Stimulated activated naive CD4-positive, alpha-beta T cell treated with Interleukin-2 at 50 U/mL for 16 hours (primary cell): ENCODE measurements at places on chromosomes 12 and 14.

- no peak for DNase-seq
Observed at GRCh38 chr12:114817571-114818425, 133.8 kb upstream of the TBX3 start.

DNA sequence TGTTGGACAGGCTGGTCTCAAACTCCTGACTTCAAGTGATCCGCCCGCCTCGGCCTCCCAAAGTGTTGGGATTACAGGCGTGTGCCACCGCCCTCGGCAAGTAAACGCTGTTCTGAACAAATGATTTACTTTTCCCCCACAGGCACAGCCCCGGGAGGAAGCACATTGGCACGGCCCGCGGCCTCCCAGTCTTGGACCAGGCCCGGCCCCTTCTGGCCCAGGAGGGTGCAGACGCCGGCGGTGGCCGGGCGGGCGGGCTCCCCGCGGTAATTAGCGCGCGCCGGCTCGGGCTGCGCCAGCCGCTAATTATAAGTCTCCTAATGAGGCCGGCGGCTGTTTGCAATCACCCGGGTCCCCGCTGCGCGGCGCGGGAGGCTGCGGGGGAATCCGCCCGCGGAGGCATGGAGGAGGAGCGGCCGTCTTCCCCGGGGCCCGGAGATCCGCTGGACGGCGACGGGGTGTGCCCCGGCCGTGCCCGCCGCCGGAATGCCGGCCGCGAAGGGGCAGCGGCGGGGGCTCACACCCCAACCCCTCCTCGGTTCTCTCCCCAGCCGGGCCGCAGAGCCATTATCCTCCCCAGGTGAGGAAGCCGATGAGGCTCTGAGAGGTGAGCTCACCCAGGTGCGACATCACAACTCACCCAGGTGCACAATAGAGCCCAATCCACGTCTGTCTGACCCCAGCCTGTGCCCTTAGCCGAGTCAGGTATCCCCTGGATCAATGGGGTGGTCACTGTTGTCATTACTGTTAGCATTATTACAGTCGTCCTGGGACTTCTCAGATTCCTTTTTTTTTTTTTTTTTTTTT lies 3.3 kb upstream of the POP5 start:
- DNase-seq, result peak; percentile 51

- DNase-seq, result no peak
Observed at GRCh38 chr14:89239023-89239422, 178.0 kb downstream of the FOXN3 start.

DNA sequence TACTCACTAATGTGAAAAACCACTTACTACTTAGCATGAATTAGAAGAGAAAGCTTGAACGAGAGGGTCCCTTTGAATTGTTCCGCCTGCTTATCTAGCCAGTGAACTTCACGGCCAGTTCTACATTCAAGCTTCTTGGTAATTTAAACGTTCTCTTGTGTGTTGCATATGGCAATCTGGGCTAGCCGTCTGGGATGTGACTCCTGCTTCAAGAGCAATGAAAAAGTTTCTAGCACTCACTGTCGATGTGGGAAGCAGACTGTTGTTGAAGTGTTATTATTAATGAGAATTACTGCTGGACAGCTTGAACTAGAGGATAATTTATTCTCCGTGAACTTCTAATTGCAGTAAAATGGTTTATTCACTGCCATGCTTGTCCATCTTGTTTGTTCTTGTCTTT lies 93.9 kb downstream of the SLC15A5 start:
- DNase-seq, result no peak

- no peak for DNase-seq
Observed at GRCh38 chr12:80769553-80770140, 52.9 kb downstream of the MYF5 start.

- no peak for DNase-seq
Observed at GRCh38 chr12:122137229-122137628, 36.8 kb downstream of the IL31 start.

GRCh38 chr12:119341020-119341419 lies 6.5 kb downstream of the CCDC60 start:
- DNase-seq, result no peak

DNA sequence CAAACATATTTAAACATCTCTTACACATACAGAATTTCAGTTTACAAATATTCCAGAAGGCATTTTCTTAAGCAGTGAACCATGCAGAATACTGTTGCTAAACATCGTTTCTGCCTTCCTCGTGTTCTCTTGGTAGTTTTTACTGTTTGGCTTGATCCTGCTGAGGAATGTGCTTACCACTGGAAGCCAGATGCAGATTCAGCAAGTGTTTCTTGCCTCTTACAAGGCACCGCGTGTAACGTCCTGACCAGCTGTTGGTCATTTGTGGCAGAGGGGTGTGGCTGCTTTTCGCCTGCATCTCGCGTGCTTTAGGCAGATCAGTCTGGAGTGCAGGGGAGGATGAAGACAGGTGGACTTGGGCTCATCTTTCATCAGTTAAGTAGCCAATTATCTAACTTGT lies 12.4 kb downstream of the EIF2B1 start:
- no peak for DNase-seq

GRCh38 chr12:106906715-106907114 lies 49.0 kb upstream of the TMEM263 start:
- DNase-seq, result no peak

- no peak for DNase-seq
Observed at GRCh38 chr12:47082283-47082682, 2.5 kb upstream of the AMIGO2 start.

DNA sequence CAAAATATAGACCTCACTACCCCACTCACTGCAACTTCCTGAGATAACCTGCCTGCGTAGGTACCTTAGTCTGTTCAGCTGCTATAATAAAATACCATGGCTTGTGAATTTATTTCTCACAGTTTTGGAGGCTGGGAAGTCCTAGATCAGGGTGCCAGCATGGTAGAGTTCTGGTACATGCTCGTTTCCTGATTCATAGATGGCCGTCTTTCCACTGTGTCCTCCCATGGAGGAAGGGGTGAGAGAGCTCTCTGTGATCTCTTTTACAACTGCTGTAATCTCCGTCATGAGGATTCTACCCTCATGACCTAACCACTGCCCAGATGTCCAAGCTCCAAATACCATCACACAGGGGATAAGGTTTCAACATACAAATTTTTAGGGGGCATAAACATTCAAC lies 49.7 kb downstream of the KCNA1 start:
- no peak for DNase-seq

- no peak for DNase-seq
Observed at GRCh38 chr12:116604178-116604895, 45.2 kb downstream of the MAP1LC3B2 start.

GRCh38 chr12:57476993-57477709 lies 2.5 kb downstream of the ARHGAP9 start:
- no peak for DNase-seq

GRCh38 chr14:58659846-58660245 lies 22.1 kb downstream of the DACT1 start:
- DNase-seq, result no peak

GRCh38 chr12:104467346-104467837 lies 10.6 kb downstream of the CHST11 start:
- no peak for DNase-seq

GRCh38 chr12:58131986-58132755 lies 190.8 kb downstream of the ATP23 start:
- DNase-seq, result no peak

DNA sequence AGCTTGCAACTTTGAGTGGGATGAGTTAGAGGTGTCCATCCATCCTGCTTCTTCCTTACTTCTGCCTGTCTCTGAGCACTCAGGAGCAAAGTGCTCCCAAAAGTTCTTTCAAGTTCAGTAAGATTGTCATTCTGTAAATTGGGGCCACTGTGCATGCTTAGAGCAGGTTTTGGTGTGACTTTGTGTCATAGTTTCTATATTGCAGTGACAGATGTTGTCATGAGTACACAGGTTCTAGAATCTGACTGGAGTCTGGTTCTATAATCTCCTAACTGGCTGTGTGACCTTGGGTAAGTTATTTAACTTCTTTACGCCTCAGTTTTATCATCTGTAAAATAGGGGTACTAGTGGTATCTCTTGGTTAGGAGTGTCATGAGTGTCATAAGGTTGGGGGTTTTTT lies 202.7 kb upstream of the BCL2L14 start:
- DNase-seq, result no peak

DNA sequence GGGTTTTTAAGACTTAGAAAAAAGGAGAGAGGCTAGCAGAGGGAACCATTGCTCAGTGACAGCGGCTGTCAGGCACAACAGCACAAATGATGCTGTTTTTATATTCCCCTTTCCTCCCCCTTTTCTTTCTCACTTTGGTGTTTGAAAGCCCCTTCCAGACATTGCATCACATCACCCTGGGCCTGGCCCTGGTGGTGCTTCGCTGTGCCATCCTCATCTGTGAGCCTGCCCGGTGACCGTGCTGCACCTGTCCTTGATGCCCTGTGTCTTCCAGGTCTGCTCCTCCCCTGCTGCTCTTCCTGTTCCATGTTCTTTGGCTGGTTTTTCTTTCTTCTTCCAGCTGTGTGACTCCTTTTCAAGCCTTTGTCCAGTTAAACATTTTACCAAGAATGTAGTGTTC lies 24.8 kb downstream of the KLC1 start:
- DNase-seq, result no peak

- no peak for DNase-seq
Observed at GRCh38 chr14:26765768-26766520, 168.1 kb upstream of the NOVA1 start.

GRCh38 chr12:65868133-65868705 lies 43.9 kb downstream of the HMGA2 start:
- DNase-seq, result no peak

- DNase-seq, result no peak
Observed at GRCh38 chr12:1879633-1880032, 38.8 kb downstream of the CACNA2D4 start.

- no peak for DNase-seq
Observed at GRCh38 chr12:56695327-56696101, 7.4 kb upstream of the PTGES3 start.
